ENCODE measurements at places on chromosomes 12 and 14.

DNA sequence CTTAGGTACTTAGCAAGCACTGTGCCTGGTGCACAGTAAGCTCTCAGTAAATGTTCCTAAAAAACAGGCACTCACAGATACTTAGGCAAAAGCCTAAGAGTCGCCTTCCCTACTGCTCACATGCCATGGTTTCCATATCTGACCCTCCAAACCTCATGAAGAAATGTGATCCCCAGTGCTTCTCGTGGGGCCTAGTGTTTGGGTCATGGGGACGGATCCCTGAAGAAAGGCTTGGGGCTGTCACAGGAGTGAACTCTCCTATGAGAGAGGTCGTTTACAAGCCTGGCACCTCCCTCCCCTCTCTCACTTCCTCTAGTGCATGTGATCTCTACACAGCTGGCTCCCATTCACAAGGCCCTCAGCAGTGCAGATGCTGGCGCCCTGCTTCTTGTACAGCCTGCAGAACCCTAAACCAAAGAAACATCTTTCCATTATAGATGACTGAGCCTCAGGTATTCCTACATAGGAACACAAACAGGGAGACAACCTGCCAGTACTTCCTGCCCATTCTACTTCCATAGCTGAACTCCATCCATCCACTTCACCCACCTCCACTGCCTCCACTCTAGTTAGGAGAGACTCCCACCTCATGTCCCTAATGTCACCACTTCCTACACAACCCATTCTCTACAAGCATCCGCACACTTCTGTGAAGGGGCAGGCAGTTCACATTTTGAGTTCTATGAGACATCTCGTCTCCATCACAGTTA lies 2.9 kb downstream of the SLC15A4 start:
- DNase-seq = no peak

DNA sequence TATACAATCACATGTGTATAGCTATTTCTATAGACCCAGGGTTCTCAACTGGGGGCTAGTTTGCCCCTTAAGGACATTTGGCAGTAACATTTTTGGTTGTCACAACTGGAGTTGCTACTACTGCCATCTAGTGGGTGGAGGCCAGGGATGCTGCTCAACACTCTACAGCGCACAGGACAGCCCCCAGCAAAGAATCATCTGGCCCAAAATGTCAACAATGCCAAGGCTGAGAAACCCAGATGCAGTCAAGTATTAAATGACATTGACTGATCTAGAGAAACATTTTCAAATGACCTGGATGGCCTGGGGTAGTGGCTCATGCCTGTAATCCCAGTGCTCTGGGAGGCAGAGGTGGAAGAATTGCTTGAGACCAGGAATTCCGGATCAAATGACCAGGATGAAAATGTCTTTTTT lies 5.8 kb downstream of the WSB2 start:
- no peak for DNase-seq

GRCh38 chr14:68684466-68685418 lies 108.1 kb downstream of the ZFP36L1 start:
- no peak for DNase-seq

- no peak for DNase-seq
Measured at GRCh38 chr12:88015825-88016224, 13.4 kb downstream of the C12orf50 start.

DNA sequence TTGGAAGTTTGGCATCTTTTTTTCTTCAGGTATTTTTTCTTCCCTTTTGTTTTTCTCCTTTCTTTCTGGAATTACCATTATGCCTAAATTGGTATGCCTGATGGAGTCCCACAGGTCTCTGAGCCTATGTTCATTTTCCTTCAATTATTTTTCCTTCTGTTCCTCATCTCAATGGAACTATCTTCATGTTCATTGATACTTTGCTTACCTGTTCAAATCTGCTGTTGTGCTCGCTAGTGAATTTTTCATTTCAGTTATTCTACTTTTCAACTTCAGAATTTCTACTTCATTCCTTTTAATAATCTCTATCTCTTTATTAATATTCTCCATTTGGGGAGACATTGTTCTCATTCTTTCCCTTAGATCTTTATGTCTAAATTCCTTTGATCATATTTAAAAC lies 15.4 kb upstream of the USP30 start:
- DNase-seq = no peak

GRCh38 chr12:115984616-115985015 lies 292.9 kb downstream of the MED13L start:
- no peak for DNase-seq

- DNase-seq = no peak
Measured at GRCh38 chr14:69941768-69942742, 62.8 kb downstream of the SMOC1 start.

DNA sequence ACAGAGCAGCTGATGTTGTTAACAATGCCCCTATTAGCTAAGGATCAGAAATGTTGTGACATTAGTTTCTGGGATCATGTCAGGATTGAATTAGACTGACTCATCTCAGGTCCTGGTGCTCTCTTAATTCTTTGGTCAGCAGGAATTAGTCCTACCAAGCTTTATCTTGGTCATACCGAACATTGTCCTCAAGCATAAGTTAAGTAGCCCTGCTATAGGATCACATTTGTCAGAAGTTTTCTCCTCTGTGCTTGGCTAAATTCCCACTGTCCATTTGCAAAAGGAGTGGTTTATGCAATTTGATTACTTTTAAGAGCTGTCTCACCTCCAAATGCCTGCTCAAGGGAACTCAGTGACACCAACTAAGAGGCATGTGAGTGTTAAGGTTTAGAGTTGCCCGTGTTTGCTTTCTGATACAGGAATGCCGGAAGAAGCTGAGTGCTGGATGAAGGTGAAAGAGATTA lies 48.4 kb upstream of the IFNG-AS1 start:
- no peak for DNase-seq

DNA sequence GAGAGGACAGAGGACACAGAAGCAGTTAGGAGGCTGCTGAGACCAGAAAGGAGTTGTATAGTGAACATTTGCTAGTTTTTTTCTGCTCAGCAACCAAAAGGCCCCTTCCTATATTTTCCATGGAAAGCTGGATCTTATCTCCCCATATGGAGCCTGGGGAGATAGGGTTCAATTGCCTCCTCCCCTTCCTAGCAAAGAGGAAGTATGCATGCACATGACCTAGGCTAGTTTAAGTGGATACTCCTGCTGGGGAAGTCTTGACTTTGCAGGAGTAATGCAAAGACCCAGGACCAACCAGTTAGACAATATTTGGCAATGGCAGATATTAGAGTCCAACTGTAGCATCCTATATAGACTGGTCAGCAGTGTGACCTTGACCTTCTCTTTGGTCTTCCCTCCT lies 15.1 kb downstream of the CHD8 start:
- no peak for DNase-seq

- peak; percentile 15 for DNase-seq
Measured at GRCh38 chr12:104360983-104361707, 57.6 kb downstream of the EID3 start.

DNA sequence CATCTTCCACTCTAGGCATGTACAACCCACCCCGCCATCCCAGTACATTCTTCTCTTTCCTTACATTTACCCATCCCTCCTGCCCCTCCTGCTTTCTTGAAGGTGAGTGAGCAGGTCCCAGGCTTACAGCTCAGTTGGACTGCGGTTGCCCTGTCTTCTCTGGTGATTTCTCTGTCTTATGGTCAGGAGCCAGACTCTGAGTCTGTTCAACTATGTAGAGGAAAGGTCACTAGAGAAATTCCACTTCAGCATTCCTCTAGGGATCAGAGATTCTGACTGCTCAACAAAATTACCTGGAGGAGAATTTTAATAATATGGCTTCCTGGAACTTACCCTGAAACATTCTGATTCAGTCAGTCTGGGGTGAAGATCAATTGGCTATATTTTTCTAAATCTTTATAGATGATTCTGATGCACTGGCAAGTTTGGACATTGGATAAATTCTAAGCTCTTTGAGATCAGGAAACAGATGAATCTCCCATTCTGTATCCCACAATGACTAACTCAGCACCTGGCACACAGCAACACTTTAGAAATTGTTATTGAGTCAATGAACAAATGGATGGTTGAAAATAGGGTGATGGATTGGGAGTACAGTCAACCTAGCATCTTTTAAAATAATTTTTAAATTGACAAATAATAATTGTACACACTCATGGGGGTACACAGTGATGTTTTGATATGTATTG lies 128.6 kb upstream of the HIF1A start:
- DNase-seq = no peak

DNA sequence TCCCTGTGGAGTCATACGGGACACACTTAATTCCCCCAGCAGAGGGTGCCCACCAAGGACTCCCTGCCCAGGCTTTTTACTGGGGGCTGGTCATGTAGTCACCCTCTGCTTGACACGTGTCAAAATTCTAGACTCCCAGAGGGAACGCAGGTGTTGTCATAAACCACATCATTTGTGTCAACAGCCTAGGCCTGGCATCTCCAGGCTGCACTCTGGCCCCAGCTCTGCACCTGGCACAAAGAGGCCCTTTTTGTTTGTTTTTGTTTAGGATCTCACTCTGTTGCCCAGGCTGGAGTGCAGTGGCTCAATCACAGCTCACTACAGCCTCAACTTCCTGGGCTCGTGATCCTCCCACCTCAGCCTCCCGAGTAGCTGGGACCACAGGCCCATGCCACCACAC lies 21.1 kb downstream of the BRI3BP start:
- no peak for DNase-seq

- DNase-seq = no peak
Measured at GRCh38 chr14:69620981-69621380, 9.6 kb downstream of the SUSD6 start.

DNA sequence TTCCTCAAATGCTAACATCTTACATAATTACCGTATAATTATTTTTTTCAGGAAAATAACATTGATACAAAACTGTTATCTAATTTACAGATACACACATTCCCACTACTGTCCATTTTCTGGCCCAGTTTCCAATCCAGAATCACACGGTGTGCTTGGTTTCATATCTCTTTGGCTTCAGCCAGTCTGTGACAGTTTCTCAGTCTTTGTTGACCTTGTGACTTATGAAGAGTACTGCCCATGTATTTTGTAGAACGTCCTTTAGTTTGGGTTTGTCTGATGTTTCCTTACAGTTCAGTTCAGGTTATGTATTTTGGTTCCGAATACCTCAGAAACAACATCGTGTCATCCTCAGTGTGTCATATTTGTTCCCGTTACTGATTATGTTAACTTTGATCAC lies 16.2 kb downstream of the RXYLT1 start:
- DNase-seq = no peak

GRCh38 chr12:126156806-126157574 lies 1091.8 kb downstream of the AACS start:
- DNase-seq = no peak

DNA sequence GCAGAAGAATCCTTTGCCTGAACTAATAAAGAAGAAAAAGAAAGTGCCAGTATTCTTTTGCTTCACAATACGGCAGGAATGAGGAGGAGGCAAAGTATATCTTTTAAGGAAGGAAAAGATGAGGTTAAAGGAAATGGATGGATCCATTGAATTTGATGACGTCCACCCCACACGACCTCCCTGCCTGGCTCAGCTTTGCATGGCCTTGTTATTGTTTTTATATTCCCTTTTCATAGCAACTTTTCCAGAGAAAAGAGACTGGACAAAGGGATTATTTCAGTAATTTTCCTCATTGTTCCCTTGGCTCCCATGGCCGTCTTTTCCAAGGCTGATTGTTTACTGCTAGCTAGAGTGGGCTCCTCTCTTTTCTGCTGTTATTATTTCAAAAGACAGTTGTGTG lies 123.2 kb upstream of the SEL1L start:
- DNase-seq = no peak

- no peak for DNase-seq
Measured at GRCh38 chr12:43728117-43728516, 30.5 kb downstream of the PUS7L start.

DNA sequence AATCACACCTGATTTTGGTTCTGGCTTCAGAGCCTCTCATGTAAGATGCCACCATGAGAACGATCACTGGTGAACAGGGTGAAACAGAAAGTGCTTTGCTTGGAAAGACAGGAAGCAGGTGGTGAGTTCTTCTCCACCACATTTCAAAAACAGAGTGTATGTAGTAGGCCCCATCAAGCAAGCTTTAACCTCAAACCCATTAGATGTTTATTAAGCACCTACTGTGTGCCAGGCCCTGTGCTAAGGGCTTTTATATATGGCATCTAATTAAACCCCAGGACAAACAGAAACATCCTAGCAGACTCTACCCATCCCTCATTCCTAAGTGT lies 47.8 kb upstream of the MED13L start:
- DNase-seq = no peak

DNA sequence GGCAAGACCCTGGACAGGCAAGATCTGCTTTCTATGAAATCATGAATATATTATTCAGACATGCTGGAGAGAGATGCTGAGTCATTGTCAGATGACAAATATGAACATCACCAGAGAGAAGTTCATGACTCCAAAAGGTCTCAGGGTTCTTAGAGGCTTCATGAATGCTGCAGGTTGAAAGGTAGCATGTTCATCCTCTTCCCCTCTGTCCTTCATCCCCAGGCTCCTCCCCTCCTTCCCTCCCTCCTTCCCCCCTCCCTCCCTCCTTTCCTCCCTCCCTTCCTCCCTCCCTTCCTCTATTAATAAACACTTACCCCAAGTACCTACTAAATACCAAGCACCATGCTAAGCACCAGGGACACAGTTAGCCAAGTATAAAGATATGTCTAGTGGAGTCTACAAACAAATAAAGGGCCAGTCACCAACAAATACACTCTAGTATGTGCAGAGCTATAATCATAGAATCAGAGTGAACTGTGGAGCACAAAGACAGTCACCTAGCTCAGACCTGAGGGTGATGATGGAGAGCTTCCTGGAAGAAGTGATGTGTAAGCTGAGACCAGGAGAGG lies 46.2 kb downstream of the RPH3A start:
- no peak for DNase-seq

GRCh38 chr12:6277982-6278438 lies 32.5 kb upstream of the PLEKHG6 start:
- no peak for DNase-seq

DNA sequence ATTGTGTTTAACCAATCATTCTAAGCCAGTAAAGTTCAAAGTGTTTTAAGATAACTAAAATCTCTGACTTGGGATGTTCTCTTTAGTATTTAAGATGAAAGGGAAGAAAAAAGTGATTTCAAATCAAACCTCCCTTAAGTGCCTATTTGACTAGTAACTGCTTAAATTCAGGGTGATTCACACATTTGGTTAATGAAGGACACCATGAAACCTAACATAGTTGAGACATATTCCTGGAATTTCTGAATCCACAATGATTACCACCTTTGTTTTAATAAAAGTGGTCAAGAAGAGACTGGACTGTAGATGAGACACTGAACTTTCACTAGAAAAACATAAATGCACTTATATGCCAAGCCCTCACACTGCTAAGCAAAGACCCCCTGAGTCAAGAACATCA lies 138.7 kb downstream of the MED13L start:
- no peak for DNase-seq

DNA sequence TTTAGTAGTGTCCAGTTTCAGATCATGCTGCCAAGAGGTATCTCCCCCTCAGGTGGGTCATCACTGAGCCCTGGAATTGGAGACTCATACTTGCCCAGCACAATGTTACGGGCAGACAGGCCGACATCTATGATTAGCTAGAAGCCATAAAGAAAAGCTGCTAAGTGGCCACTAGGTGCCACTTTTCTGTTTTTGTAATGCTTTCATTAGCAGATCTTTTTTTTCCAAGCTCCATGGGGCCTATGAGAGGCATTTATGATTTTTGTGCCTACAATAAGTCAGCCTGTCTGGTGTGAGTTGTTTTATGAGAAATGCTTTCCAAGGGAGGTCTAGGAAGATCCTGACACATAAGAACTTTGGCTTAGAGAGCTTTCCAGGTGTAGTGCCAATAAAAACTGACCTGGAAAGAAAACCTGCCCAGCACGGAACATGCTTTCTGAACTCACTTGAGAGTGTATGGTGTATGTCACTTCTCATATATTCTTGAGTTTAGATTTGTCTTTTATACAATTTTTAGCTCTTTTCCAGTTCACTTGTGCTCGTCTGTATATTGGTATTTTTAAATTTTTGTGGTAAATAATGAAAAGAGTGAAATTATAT lies 21.8 kb upstream of the SMCO2 start:
- DNase-seq = no peak
